Fibroblast of the aortic adventitia (primary cell): ENCODE measurements at places on chromosomes 2 and 18.

DNA sequence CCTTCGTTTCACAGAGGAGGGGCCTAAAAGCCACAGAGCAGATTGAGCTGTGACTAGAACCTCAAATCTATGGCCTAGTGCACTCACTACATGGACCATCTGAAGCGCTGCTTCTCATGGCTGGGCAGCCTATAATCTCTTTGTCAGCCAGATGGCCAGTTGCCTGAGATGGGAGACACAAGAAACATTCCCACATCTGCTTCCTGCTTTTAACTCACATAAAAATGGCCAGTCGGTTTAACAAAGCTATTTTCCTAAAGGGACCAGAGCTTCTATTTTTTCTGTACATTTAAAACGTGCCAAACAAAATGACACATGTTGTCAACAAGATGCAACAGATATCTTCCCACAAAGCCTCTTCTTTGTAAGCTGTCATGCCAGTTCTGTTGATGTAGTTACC lies 173.8 kb downstream of the GFPT1 start:
- DNase-seq = peak; percentile 58

DNA sequence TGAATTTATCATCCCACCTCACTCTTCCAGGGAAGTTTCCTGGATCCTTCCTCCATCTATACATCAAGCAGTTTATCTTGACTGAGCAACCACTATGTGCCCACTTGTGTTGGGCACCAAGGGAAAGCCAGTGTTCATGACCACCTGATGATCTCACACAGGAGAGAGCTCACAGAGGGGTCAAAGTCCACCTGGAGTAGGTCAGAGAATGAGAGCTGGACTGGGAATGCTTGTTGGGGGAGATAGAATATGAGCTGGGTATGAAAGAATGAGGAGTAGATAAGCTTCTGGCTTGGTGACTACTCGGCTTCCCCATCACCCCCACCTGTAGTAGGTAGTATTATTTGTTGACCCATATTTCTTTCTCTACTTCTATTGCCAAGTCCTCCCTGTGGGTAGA lies 72.2 kb upstream of the CYRIA start:
- no peak for DNase-seq

GRCh38 chr2:77147153-77147552 lies 375.0 kb downstream of the LRRTM4 start:
- DNase-seq = no peak

DNA sequence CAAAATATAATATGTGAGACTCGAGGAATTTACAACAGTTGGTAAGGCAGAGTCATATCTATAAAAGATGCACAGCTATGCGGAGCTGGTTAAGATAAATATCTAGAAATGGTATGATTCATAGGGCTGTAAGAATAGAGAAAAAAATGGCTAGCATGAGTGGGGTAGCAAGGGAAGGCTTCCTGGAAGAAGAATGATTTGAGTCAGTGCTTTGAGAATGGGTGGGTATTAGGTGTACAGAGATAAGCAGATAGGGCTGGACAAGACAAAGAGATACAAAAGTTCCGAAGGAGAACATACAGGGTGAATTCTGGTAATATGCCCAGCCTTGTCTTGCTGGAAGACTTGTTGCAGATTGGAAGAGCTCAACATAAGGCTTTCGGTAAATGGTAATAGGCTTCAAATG lies 291.5 kb upstream of the CCDC68 start:
- DNase-seq = peak; percentile 82

DNA sequence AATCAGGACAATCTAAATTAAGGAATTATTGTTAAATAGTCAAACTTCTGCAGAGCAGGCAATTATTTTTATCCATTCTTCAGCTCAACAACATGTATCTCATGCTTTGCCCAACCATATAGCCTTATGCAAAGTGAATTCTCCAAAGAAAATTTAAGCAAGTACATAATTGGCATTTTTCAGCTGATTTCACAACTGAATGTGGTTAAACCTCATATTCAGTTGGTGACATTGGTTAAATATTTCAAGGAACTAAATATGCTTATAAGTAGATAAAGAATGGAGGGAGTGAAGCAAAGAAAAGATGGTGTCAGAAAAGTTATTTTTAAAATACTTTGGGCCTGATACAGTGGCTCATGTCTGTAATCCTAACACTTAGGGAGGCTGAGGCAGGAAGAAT lies 816.2 kb downstream of the NRXN1 start:
- no peak for DNase-seq

- DNase-seq = no peak
Observed at GRCh38 chr2:202488671-202489070, 112.5 kb downstream of the BMPR2 start.
